ENCODE measurements at places on chromosomes 13 and 19.

- DNase-seq: no peak
Measured at GRCh38 chr13:77896536-77896935, 22.1 kb downstream of the EDNRB start.

DNA sequence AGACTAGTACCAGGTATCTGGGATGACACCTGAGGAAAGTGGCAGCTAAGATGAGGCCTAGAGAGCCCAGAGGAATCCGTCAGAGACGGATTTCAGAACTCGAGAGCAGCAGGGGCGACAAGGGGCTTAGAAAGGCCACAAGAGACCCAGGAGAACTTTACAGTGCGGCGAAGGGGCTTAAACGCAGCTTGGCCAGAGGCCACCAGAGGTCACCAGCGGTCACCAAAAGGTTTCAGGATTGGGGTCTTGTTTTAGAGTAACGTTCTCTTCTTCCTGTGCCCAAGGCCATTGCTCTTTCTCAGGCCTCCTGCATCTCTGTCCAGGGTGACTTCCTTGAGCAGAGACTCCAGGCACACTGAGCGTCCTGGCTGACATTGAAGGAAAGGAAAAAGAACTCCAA is 2.2 kb downstream of the ZSCAN22 start:
- no peak for DNase-seq

DNA sequence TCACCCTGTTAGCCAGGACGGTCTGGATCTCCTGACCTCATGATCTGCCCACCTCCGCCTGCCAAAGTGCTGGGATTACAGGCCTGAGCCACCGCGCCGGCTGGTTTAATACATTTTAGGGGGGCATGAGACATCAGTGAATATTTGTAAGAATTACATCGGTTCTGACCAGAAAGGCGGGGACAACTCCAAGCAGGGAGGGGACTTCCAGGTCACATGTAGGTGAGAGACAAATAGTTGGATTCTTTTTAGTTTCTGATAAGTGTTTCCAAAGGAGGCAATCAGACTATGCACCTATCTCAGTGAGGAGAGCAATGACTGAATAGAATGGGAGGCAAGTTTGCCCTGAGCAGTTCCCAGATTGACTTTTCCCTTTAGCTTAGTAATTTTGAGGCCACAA is 3.7 kb upstream of the ZNF552 start:
- DNase-seq: no peak

DNA sequence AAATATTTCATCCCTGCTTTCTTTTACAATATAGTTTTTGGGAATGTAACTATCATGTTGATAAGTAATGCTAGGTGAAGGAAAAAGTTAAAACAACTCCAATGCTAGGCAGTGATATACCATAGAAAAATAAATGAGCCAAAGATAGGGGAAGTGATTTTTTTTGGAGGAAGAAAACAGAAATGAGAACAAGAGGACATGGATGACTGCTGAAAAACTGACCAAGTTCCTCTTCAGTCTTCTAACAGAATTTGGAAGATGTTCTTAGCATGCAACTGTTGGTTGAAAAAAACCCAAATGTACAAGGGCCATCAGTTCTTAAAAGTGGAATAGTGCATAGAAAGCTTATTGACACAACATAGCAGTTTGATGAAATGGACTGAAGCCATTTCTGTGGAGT is 262.5 kb upstream of the STARD13 start:
- DNase-seq: no peak
